ENCODE measurements at places on chromosomes 4 and X. TPM values are rescaled to one million over a fixed set of nuclear protein-coding genes. Genes with fewer than 3 reads are reported as not detected.

TRIM75 gene
- polyA plus RNA-seq: 0.04 TPM

IL21 gene
- not detected for polyA plus RNA-seq

MID1 gene
- polyA plus RNA-seq: 11.1 TPM

TAF7L gene
- polyA plus RNA-seq: 0.18 TPM

NUDT11 gene
- 5.3 TPM for polyA plus RNA-seq

UBA1 gene
- 162 TPM for polyA plus RNA-seq

ZC4H2 gene
- 13.5 TPM for polyA plus RNA-seq

VCX3A gene
- 0.10 TPM for polyA plus RNA-seq

DKK2 gene
- polyA plus RNA-seq: 1.6 TPM

SMIM31 gene
- 23.4 TPM for polyA plus RNA-seq

RADX gene
- polyA plus RNA-seq: 8.5 TPM

SRPX gene
- polyA plus RNA-seq: 18.9 TPM

PFKFB1 gene
- polyA plus RNA-seq: 0.63 TPM

WDR17 gene
- 3.2 TPM for polyA plus RNA-seq

GNRHR gene
- 0.55 TPM for polyA plus RNA-seq

FMR1NB gene
- polyA plus RNA-seq: 0.04 TPM

GATA1 gene
- polyA plus RNA-seq: 0.76 TPM

SOX3 gene
- polyA plus RNA-seq: not detected

N4BP2 gene
- polyA plus RNA-seq: 16.9 TPM

AR gene
- polyA plus RNA-seq: 0.45 TPM

C4orf54 gene
- 0.18 TPM for polyA plus RNA-seq

PAGE2 gene
- polyA plus RNA-seq: 0.15 TPM

FAM3A gene
- 41.4 TPM for polyA plus RNA-seq

NONO gene
- polyA plus RNA-seq: 339 TPM

NSG1 gene
- polyA plus RNA-seq: 30.1 TPM

FTHL17 gene
- not detected for polyA plus RNA-seq

GC gene
- 50.6 TPM for polyA plus RNA-seq

GPR143 gene
- polyA plus RNA-seq: 5.2 TPM

CEP135 gene
- 10.7 TPM for polyA plus RNA-seq

CDX4 gene
- polyA plus RNA-seq: not detected
